T-helper 2 cell treated with Interferon-gamma antibody and Interleukin-4, amounts not matched to agents 5 μg/mL and 100 μg/mL, for 36 hours (primary cell): ENCODE measurements at places on chromosomes 2 and 18.

DNA sequence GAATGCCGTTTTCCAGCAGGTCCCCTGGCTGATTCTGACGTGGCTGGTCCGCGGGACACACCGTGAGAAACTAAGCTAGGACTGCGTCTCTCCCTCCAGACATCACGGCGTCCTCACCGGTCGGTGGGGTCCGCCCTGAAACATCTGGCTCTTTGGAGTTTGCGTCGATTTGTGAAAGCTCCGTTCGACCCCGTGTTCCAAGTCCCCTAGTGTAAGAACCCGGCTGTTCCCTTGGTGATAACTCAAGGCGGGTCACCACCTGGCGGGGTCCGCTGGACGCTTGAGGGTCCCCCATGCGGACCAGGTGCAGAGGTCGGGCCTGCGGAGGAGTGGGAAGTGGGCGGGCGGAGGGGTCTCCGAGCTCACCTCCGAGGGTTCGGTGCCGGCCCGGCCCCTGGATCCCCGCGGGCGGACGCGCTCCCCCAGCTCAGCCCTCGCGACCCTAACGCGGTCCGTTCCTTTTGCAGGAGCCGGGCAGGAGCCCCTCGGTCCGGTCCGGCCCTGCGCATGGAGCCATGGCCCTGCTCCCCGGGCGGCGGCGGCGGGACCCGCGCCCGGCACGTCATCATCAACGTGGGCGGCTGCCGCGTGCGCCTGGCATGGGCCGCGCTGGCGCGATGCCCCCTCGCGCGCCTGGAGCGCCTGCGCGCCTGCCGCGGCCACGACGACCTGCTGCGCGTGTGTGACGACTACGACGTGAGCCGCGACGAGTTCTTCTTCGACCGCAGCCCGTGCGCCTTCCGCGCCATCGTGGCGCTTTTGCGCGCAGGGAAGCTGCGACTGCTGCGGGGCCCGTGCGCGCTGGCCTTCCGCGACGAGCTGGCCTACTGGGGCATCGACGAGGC lies 65.6 kb downstream of the KCNG2 start:
- no peak for DNase-seq

GRCh38 chr2:203582468-203582867 lies 47.4 kb upstream of the RAPH1 start:
- no peak for DNase-seq

- DNase-seq, result no peak
These were observed 48.0 kb downstream of the NAB1 start for GRCh38 chr2:190696792-190697398.

DNA sequence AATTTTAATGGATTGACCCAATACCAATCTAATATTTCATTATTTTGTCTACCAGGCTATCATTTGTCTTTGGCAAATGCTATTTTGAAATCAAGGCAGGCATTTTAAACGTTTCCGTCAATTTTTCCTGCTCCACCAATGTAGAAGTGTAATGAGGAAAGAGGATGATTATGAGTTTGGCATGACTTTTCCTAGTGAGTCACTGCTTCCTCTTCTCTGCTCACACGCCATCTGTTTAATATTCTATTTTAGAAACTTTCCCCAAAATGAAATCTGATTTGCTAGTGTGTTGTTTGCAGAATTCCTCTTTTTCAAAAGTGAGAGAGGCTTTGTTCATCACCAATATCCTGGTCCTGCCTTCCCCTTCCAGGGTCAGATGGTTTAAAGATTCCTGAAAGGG lies 42.5 kb upstream of the PID1 start:
- no peak for DNase-seq

DNA sequence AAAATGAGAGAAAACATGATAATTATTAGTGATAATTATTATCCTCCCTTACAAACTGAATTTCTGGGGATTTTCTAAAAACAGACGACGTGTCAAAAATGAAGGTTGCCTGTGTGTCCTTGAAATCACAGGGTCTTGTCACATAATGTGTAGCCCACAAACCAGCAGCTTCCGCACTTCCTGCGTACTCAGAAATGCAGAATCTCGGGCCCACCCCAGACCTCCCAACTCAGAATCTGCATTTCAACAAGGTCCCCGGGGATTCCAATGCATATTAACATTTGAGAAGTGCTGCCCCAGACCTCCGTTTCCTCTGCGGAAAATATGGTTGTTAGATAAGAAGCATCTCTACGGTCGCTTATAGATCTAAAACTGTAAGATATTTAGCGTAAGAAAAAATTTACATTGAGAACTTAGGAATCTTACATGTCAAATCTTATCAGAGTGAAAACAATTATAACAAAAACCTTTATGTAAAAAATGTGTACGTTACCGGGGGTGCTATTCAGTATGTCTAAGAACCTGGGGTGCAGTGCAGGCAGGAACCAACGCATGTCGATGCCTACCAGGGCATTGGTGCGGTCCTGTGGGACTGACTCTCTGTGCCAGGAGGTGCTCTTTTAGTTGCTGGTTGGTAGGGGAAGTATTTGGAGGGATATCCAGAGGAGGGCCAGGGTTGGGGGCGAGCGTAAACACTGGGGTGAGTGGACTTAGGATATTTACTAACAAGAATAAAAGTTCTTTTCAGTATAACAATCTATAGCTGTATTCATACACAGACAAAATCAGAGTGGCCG lies 15.2 kb downstream of the CDKL4 start:
- no peak for DNase-seq

DNA sequence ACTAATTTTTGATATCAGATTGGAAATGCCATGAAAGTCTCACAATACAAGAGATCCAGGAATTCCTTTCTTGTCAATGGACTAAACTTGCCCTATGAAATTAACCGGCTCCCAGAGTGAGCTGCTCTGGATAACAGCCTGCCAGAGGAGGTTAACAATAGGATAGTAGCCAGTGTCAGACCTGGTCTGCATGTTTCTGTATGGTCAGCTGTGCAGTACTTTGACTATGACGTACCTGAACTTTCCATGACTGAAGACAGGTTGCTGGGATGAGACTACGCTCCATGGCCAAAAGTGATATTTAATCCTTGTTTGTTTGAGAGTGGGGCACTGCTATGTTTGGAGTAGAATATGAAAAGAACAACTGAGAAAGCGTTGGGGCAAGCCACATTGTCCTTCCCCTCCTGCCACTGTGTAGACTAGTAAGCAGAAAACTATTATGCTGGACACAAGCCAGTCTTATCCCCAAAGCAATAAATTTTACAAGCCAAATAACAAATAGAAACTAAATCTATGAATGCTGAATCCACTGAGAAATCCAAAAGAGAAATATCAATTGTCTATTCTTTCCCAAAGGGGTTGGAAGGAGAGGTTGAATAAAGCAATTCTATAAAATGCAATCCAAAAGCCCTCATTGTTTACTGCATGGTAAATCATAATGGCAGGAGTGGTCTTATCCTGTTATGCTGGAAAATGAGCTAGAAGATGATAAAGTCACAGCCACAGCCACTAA lies 115.5 kb upstream of the CYP26B1 start:
- DNase-seq, result no peak

- no peak for DNase-seq
These were observed 56.0 kb downstream of the LBH start for GRCh38 chr2:30287190-30287840.

- DNase-seq, result no peak
These were observed 179.5 kb downstream of the EN1 start for GRCh38 chr2:118667964-118668363.

GRCh38 chr2:221268631-221269030 lies 303.5 kb downstream of the EPHA4 start:
- no peak for DNase-seq

GRCh38 chr2:30611583-30611982 lies 164.5 kb downstream of the LCLAT1 start:
- no peak for DNase-seq

DNA sequence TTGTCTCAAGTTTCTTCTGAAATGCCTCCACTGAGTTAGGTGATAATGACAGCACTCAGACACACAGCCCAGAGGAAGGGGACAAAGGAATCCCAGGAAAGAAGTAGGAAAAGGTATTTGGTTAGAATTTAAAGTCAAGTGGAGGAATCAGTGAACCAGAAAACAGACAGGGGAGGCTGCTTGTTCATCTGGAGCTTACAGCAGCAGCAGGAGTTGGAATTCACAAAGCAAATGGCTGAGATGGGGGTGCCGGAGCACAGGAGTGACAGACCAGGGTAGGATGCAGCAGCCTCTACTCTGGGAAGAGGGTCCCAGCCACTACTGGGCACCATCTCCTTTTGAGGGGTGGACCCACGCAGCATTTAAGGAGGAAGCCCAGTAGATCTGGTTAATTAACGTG lies 104.8 kb downstream of the ST6GAL2 start:
- no peak for DNase-seq

DNA sequence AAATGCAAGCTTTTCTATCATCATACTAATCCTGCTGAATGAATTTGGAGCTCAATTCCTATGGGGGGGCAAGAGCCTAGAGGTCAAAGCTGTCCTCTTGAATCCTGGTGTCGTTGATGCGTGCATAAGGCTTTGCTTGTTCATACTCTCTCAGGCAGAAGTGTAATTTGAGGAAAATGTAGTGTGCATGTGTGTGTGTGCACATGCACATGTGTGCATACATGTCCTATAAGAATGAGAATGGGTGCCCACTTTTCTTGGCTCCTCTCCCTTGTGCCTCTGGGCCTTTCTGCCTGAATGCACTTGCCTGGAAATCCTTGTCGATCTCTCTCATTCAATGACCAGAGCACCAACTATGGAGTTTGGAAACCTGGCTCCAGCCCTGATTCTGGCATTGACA lies 28.5 kb upstream of the C18orf32 start:
- DNase-seq, result no peak

DNA sequence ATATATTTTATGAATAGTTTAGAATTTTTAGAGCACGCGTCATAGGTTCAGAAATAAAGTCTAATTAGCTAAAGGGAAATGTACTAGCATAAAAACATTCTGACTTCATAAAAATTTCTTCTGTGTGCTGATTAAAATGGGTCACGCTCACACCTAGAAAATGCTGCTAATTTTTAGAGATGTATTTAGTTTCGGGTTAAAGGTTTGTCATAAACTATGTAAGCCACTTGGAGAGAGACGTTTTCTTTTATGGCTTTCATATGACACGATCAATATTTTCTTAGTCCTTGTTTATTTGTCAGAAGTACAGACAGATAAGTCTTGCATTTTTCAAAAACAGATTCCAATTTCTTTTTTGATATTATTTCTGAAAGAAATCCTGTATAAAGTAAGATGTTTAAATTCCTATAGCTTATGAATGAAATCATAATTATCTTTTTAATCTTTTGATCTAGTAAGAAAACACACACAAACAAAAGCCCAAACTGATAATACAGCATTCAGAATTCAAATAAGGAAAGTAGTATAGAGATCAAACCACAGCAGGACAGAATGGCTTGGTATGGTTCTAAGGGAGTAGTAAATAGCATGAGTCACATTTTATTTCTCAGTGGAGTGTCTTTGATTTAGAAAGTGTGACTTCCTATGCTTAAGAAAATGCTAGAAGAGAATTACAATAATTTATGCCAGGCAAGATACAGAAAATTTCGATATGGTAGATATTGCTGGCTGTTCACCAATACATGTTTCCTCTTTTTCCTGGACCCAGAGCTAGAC lies 236.6 kb downstream of the GPD2 start:
- no peak for DNase-seq

GRCh38 chr18:10685484-10685883 lies 159.7 kb downstream of the NAPG start:
- no peak for DNase-seq

DNA sequence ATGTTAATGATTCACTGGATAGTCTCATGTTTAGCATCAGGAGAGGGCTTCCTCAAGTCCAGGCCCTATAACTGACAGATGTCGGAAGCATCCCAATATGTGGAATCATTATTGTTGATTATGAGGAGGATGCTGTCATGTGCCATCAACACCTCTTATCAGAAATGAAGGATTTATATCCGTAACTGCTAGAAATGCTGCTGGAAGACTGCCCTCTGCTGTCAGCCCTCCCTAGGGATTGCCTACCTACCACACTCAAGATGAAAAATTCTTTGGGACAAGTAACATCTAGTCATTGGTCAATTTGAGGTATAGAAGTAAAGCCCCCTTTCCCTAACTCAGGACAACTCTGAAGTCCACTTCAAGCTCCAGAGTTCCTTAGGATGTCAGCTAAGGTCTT lies 1166.5 kb upstream of the NXPH2 start:
- DNase-seq, result no peak

- no peak for DNase-seq
These were observed 97.2 kb upstream of the GPC1 start for GRCh38 chr2:240338274-240338673.

DNA sequence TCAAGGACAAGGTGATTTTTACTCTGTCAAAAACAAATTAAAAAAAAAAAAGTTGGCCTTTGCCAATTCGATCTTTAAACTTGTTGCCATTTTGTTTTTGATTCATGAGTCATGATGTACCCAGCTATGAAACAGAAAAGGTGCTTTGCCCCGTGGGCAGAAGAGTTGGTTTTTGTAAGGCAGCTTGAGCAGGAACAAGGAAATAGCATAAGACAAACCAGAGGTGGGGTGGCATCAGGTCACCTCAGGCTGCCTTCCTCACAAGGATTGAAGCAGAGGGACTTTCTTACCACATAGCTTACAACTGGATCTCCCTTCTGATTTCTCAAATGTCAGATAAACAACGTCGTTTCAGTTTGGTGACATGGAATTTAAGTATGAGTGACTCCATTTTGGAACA lies 123.8 kb downstream of the ARL4C start:
- DNase-seq, result no peak

- DNase-seq, result peak; percentile 41
These were observed 505.4 kb downstream of the PLCL1 start for GRCh38 chr2:198309673-198310280.

DNA sequence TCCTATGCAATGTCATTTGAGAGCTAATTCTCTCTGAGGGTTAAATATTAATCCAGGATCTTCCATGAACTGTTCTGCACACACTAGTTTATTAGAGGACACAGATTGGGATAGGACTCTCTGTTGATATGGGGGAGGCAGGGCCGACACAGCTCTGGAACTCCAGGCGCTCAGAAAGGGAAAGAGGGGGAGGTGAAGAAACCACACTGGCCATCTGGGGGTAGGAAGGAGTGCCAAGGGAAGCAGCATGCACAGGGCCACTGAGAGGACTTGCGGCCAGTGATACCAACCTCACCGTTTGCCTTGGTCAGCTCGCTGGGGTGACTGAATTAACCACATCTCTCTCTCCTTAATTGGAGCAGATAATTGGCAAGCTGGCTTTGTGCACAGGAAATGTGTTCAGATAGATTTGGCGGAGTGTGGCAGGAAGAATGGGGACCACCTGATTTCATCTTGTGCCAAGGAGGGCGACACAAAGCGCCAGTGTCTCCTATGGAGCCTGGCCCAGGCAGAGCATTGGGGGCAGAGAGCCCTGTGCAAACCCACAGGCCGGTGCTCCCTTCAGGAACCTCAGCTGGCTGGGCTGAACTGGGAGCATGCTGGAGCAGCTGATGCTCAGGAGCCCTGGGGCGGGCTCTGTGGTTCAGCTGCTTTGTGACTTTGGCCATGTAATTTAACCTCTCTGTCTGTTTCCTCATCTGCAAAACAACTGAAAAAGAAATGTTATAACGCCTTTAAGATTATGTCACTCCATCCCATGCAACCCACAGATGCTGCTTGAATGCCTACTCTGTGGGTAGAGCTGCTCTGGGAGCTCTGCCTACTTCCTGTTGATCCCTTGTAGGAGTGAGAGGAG lies 114.7 kb upstream of the STON1 start:
- DNase-seq, result no peak
